Dermis blood vessel endothelial cell (primary cell): ENCODE measurements at places on chromosomes 11 and 22. TPM values are rescaled to one million over a fixed set of nuclear protein-coding genes. Genes with fewer than 3 reads are reported as not detected.

Gene BTG4
- total RNA-seq: not detected in 2 replicates

GRCh38 chr11:125941619-125942611, 3.9 kb upstream of the VSIG10L2 start:
- peak; percentile 67 for DNase-seq

Gene CBLIF
- total RNA-seq: not detected in 2 replicates

GRCh38 chr22:25437414-25438160, 126.9 kb upstream of the GRK3 start:
- DNase-seq: no peak

Gene GGT5
- total RNA-seq: 4.9 and 27.8 TPM in 2 replicates

DNA sequence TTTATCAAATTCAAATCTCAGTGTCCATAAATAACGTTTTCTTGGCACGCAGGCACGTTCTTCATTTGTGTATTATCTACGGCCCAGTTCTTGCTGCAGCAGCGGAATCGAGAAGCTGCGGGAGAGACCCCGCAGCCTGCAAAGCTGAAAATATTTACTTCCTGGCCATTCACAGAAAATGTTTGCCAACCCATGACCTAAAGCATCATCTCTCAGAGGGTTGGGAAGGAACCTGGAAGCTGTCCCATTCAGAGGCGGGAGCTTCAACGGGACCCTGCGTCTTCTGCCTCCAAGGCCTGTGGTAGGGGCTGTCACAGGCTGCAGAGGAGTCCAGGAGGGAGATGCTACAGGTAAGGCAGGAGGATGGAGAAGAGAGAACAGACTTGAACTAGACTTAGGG, 319.2 kb downstream of the MN1 start:
- DNase-seq: no peak

Gene CAPN5
- total RNA-seq: 5.6 and 8.5 TPM in 2 replicates

DNA sequence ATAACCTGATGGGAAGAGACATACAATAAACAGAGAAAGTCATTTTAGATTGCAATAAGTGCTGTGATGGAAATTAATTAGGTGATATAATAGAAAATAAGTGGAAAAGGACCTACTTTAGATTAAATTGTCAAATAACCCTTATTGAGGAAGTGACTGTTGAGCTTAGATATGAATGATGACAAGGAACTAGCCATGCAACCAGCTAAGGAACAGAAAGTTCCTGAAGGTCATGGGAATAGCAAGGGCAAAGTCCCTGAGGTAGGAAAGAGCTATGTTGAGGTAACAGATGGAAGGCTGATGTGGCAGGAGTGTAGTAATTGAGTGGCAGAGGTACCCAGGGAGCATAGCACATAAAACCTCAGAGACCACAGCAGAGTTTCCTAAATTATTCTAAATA, 135.2 kb downstream of the WNT11 start:
- DNase-seq: peak; percentile 13

GRCh38 chr11:128503245-128503991, 83.9 kb downstream of the ETS1 start:
- DNase-seq: peak; percentile 71

DNA sequence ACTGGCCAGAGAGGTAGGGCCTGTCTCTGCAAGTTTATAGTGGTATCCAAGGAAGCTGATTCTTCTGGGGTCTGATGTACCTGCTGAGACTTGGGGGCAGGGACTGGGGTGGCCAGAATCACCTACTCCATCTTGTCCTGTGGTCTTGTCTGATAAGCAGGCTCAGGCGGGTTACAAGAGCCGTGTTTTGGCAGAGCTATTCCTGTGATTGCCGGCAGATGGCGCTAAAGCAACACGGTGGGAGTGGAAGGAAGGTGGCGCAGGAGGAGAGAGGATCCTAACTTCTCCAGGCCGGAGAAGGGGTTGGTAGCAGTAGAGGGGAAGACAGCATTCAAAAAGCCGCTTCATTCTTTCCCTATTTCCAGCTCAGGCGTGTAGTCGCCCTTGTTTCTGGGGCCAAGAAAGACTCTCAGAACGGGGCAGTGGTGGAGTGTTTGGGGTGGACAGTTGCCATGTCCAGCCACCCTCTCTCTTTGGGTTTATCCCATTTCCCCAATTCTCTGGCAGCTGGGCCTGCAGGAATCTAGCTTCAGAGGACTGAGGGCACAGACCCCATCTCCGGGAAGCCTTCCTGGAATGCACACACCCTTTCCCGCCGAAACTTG, 15.1 kb downstream of the CHRM1 start:
- DNase-seq: peak; percentile 91

GRCh38 chr22:39264349-39265038, 19.7 kb upstream of the PDGFB start:
- no peak for DNase-seq

GRCh38 chr11:16781936-16782919, 43.8 kb downstream of the C11orf58 start:
- DNase-seq: no peak
